ENCODE measurements at places on chromosomes 7 and 10. TPM values are rescaled to one million over a fixed set of nuclear protein-coding genes. Genes with fewer than 3 reads are reported as not detected.

GRCh38 chr7:1749864-1750466 lies 79.9 kb downstream of the ELFN1 start:
- ATAC-seq = no peak

- no peak for ATAC-seq
These were observed 84.7 kb upstream of the KDM7A start for GRCh38 chr7:140261522-140261921.

GRCh38 chr7:22859641-22860290 lies 37.1 kb upstream of the TOMM7 start:
- ATAC-seq = no peak

GRCh38 chr10:15478950-15479349 lies 107.9 kb upstream of the FAM171A1 start:
- ATAC-seq = no peak

DNA sequence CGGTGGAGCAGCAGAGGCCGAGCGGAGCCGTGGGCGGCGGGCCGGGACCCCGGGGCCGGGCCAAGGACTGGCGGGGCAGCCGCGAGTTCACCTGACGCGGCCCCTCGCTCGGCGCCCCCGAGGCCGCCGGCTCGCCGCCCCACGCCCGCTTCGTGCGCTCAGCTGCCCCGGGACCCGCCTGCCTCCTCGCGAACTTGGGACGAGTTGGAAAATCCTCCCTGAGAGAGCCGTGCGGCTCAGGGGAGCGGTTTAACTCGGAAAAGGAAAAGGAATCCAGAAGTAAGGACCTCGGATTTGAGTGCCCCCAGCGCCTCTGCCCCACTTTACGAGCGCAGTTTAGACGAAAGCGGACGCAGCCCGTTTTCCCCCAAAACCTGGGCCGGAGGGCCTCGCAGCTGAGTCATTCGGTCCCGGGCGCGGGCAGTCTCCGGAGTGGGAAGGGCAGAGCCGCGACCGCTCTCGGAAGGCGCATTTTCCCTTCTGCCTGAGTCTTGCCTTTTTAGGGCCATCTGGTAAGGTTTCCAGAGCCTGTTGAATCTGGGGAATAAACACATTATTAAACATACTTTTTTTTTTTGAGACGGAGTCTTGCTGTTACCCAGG lies 744 bp downstream of the CREM start:
- ATAC-seq = peak; percentile 29

- no peak for ATAC-seq
These were observed 72.9 kb upstream of the KMT2C start for GRCh38 chr7:152508701-152509100.

DNA sequence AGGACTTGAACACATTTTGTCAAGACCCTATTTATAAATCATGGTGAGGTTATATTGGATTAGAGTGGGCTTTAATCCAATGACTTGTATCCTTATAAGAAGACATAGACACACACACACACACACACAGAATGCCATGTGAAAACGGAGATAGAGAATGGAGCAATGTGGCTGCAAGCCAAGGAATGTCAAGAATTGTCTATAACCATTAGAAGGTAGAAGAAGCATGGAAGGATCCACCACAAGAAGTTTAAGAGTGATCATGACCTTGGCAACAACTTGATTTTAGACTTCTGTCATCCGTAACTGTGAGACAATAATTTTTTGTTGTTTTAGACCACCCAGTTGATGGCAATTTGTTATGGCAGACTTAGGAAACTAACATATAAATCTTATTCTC lies 514.2 kb downstream of the TFEC start:
- no peak for ATAC-seq

GRCh38 chr10:43703286-43703685 lies 54.6 kb upstream of the ZNF32 start:
- no peak for ATAC-seq

DNA sequence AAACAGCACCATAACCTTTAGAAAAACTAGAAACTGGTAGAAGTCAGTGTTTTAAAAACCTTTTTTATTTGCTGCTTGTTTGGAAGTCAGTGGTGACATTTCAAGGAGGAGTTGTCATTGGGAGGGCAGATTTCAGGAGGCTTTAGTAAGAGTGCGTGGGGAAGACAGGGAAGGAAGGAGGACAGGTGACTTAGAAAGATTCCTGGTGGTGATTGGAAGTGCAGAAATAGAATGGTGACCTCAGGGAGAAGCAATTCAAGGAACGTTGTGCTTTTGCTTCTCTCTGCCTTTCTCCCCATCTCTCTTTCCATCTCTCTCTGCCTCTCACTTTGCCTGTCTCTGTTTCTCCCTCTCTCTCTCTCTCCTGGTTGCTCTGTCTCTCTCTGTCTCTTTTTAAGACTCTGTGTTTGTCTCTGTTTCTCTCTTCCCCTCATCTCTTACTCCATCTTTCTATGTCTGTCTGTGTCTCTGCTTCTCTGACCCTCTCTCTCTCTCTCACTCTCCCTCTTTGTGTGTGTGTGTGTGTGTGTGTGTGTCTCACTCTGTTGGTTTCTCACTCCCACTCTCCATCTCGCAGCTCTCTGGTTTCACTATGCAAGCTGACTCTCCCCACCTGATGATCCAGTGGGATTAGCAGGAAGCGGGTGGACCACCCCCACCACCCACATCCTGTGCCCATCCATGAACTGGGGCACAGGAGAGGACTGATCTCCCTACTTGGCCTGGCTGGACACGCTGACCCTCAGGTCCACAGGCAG lies 10.9 kb upstream of the PFKP start:
- no peak for ATAC-seq

GRCh38 chr10:44089671-44090070 lies 295.2 kb downstream of the CXCL12 start:
- ATAC-seq = no peak

DNA sequence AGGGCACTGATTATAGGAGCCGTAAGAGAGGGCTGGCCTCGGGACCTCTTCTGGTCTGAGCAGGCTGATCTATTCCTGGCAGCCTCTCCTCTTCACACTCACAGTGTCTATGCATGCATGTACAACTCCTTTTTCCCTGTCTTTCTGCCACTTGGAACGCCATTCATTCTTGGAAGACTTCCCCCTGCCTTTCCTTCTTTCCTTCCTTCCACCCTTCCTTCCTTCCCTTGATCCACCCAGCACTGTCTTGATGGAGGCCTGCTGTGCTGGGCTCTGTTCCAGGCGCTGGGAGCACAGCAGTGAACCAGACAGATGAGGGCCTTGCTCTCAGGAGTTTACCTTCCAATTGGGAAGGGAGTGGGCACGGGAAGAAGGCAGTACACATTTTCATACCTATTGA lies 114.8 kb downstream of the SH3PXD2A start:
- ATAC-seq = no peak

DNA sequence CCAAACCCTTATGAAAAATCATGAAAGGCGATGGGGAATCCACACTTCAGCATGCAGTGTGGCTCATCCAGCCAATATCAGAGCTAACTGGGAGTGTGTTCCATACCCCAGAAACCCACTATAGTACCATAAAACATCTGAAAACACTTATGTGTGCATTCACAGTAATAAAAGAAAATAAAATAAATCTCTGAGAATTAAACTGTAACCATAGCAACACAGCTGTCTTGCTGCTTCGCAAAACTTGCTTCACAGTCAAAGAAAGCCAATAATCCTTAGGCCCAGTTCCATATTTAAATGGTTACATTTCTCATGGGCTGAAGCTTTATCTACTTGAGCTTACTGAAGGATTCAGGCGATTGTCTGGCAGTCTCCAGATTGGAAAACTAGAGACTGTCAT lies 19.9 kb upstream of the POLR1F start:
- ATAC-seq = no peak

DNA sequence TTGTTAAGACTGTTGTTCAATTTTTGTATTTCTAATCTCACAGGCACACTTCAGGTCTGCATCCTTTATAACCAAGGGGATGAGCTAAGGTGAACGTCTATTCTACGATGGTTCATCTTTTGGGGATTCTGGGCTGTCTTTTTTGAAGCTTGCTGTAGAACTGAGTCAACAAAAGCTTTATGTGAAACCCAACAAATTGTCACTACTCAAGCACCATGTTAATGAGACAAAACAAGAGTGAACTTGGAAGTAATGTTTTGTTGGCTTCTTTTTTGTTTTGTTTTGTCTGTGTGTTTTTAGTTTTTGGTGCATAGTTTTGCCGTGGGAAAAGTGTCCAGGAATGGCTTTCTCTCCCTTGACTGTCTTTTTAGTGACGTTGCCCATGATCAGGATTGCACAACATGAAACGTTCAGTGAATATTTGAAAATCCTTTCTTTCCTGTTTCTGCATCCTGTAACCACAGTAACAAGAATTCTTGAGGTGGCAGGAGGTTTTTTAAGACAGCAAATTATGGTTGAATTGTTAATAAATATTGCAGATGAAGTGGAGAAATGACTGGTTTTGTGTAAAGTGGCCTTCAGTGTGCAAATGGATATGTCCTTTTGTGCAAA lies 65.6 kb downstream of the WIPF3 start:
- ATAC-seq = no peak

DNA sequence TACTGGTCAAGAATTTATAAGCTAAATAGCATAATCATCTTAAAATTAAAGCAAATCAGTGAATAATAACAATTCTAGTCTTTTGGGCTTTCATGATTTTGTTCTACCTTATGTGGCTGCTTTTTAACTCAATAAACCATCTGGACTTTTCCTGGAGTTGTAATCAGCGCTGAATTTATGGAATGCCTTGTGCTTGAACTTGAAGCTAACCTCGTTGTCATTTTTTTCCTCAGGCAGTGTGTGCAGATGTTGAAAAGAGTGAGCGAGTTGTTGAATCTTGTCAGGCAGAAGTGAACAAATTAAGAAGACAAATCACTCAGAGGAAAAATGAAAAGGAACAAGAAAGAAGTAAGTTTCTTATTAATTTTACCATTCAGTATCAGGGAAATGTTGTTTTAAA lies 29.5 kb downstream of the ABRAXAS2 start:
- no peak for ATAC-seq

GRCh38 chr10:43842072-43842471 lies 193.4 kb upstream of the ZNF32 start:
- ATAC-seq = no peak

- ATAC-seq = no peak
These were observed 48.7 kb downstream of the KAT6B start for GRCh38 chr10:74875068-74875467.

DNA sequence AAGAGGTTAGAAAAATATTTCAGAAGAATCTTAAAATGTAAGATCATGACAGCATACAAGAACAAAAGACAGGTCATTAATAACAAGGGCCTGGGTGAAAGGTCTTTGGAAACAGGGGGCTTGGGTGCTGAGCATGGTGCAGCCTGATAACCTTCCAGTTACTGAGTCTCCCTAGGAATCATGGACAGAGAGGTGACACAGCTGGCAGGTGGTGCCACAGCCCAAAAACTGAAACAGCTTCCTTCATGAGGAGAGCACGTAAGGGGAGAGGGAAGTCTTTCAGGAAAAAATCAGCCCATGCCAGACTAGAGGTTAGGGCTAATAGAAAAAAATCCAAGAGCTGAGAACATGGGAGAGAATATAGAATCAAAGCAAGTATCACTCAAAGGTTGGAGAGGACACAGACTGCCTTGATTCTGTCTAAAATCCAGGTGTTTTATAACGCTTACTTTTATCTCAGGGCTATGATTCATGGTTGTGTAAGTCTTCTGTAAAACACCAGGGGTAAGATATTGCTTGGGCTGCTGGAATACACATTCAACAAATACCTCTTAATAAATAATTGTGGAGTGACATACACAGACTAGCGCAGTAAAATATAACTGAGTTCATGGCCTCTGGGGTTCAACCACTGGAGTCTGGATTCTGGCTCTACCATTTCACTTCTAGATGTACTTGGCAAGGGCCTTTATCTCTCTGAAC lies 88.1 kb downstream of the SEMA3C start:
- ATAC-seq = no peak

DNA sequence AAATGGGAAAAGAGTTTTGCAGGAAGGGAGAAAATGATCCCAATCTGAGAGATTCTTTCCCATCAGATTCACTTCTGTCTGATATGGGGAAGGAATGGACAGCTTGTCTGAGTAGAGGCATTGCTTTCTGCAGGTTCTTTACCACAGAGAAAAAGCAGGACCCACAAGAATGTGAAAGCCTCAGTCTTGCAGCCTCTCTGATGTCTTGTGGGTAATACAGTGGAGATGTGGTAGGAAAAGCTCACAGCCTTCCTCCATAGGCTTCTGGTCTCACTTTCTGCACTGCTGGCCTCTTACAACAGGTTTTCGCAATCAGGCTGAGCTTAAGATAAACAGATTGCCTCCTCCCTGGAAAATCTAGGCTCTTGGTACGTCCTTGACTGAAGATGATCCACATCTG lies 551 bp downstream of the IFIT1 start:
- peak; percentile 49 for ATAC-seq

DNA sequence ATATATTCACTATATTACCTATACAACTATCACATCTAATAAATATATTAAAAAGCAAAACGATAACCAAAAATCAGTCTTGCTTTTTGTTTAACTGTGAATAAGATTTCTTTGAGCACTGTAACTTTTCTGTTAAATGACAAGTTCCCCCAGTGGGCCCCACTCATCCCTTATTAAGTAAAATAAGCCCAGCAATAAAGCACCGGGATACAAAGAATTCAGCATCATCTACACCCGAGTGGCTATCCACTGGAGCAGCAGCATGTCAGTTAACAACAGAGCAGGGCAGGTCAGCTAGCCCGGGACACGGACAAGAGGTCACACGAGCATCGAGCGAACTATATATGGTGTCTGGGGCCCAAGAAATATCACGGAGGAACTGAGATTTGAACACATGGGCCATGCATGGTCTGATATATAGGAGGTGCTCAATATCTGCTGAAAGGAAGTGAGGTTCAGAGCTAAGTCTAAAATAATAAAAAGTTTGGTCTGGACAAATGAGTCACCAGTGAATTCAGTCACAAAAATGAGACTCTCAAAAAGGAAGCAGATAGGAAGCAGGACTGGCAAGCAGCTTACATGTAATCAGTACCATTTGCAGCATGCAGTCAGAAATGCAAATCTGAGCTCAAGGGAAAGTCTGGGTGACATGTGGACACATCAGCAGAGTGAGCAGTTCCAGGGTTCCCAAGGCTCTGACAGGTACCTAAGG lies 4.1 kb downstream of the ERCC6 start:
- peak; percentile 49 for ATAC-seq

- ATAC-seq = no peak
These were observed 27.9 kb downstream of the GTF2IRD1 start for GRCh38 chr7:74481458-74482196.

GRCh38 chr7:98719396-98719795 lies 102.3 kb downstream of the NPTX2 start:
- ATAC-seq = no peak

Gene STRIP2
- 78.4 TPM for total RNA-seq

Gene PARP12
- total RNA-seq = 43.6 TPM

Gene FEZF1
- not detected for total RNA-seq

Gene TUBAL3
- not detected for total RNA-seq

Gene ARL4A
- 17.0 TPM for total RNA-seq

Gene NUTM2E
- total RNA-seq = 0.28 TPM

Gene ACBD5
- 25.9 TPM for total RNA-seq

Gene FAM180A
- not detected for total RNA-seq

All from activated T-helper 17 cell treated with anti-CD3 and anti-CD28 coated beads, Interleukin-2, amount 50 U/mL, for 72 hours (primary cell).